Mesothelial cell of epicardium (in vitro differentiated cells): ENCODE measurements at places on chromosomes 3 and 15. TPM values are rescaled to one million over a fixed set of nuclear protein-coding genes. Genes with fewer than 3 reads are reported as not detected.

The AHSG gene
- 0.14 TPM in 1 of 3 replicates, not detected in the others for total RNA-seq

The ADAMTS9 gene
- total RNA-seq: 115 to 129 TPM (median 127 TPM) in 3 replicates

The GP9 gene
- not detected in 3 replicates for total RNA-seq

The TUBGCP4 gene
- total RNA-seq: 25.4 to 29.1 TPM (median 26.3 TPM) in 3 replicates

The WDR49 gene
- total RNA-seq: 0.40 to 0.55 TPM (median 0.47 TPM) in 3 replicates

GRCh38 chr3:188854772-188855149 is 317.0 kb upstream of the TPRG1 start:
- H3K4me1 ChIP-seq: peaks cover 18% of the 10 kb centered on the region
- no peak overlapping the region for H3K27ac ChIP-seq
- no peak for DNase-seq
- no peaks in the 10 kb centered on the region for H3K27me3 ChIP-seq
- no peaks in the 10 kb centered on the region for H3K36me3 ChIP-seq

DNA sequence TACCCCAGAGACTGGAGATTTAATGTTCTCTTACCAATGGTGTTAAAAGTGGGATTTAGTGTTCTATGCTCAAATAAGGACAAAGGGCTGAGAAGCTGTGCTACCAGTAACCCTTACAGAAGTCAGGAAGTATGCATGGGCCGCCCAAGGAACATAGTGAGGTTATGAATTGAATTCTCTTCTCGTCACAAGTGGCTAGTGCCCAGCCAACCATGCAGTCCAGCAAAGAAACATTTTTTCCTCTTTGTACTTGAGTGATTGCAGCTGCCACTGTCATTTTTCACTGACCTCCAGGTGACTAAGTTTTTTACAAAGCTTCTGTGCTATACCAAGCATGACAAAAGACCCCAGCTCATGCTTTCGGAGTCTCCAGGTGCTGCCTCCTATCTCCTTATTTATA is 110.6 kb upstream of the DCBLD2 start:
- no peak for DNase-seq
- H3K27me3 ChIP-seq: peaks cover 1% of the 10 kb centered on the region
- H3K27ac ChIP-seq: no peak overlapping the region
- no peaks in the 10 kb centered on the region for H3K4me1 ChIP-seq
- no peak overlapping the region for H3K4me3 ChIP-seq

DNA sequence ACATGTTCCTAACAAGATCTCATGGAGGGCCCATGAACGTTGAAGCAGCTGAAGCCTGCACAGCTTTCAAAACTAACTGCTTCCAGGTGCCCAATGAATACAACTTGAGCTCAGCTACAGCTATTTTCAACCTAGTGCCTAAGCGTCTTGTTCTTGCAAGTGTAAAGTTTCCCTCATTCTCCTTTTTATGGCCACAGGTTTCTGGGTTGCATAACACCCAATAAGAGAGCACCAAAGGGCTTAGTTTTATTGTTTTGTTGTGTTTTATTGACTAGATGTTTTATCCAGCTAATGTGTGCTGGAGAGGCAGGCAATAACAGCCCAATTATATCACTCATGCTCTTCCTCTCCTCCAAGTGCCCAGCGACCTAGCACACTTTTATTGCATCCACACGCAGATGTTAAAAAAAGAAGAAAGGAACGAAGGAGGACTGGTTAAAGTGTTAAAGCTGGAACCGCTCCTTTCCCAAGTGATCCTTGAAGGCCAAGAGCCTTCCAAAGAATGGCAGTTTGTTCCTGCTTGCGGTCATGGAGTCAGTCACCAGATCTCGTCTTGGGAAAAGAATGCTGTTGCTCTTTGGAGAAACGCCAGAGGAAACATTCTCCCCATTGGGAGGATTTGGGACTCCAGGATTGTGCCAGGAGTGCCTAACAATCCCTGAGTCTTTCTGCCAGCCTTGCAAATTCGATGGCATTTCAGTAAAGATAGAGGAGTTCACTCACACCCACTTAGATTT is 156.9 kb downstream of the MEX3B start:
- H3K4me1 ChIP-seq: peaks cover 7% of the 10 kb centered on the region
- H3K36me3 ChIP-seq: peaks cover 3% of the 10 kb centered on the region
- no peaks in the 10 kb centered on the region for H3K27me3 ChIP-seq
- DNase-seq: no peak
- no peak overlapping the region for H3K27ac ChIP-seq

- H3K36me3 ChIP-seq: no peaks in the 10 kb centered on the region
- peaks cover 54% of the 10 kb centered on the region for H3K27me3 ChIP-seq
- no peak overlapping the region for H3K4me3 ChIP-seq
- H3K27ac ChIP-seq: no peak overlapping the region
- H3K4me1 ChIP-seq: no peaks in the 10 kb centered on the region
Observed at GRCh38 chr3:377158-377561, 180.6 kb downstream of the CHL1 start.

- peaks cover 58% of the 10 kb centered on the region for H3K4me1 ChIP-seq
- no peak for DNase-seq
- H3K4me3 ChIP-seq: no peak overlapping the region
- no peaks in the 10 kb centered on the region for H3K27me3 ChIP-seq
- peaks cover 5% of the 10 kb centered on the region for H3K36me3 ChIP-seq
- peak overlapping the region; percentile 82 for H3K27ac ChIP-seq
Observed at GRCh38 chr3:133944641-133945380, 49.1 kb upstream of the RAB6B start.

- no peak for DNase-seq
- H3K27me3 ChIP-seq: no peaks in the 10 kb centered on the region
- H3K4me1 ChIP-seq: peaks cover 24% of the 10 kb centered on the region
- no peak overlapping the region for H3K4me3 ChIP-seq
Observed at GRCh38 chr15:47812470-47812999, 95.2 kb downstream of the SEMA6D start.

GRCh38 chr15:90291679-90292356 is 26.3 kb downstream of the NGRN start:
- peaks cover 8% of the 10 kb centered on the region for H3K4me1 ChIP-seq
- H3K27me3 ChIP-seq: no peaks in the 10 kb centered on the region
- DNase-seq: no peak
- no peaks in the 10 kb centered on the region for H3K36me3 ChIP-seq
- no peak overlapping the region for H3K27ac ChIP-seq

DNA sequence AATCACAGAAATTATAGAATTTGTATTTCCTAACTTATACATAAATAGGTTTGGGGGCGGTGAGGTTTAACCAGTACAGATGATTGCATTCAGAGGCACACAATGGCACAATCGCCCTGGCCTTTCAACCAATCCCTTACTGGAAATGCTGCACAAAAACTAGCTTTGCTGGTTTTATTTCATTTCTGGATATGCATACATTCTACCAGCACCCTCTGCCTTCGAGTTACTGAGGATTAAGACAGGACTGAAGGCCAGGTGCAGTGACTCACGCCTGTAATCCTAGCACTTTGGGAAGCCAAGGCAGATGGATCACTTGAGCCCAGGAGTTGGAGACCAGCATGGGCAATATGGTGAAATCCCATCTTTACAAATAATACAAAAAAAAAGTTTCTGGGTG is 336.1 kb downstream of the ARRDC4 start:
- DNase-seq: no peak
- no peak overlapping the region for H3K4me3 ChIP-seq
- no peaks in the 10 kb centered on the region for H3K4me1 ChIP-seq
- H3K36me3 ChIP-seq: no peaks in the 10 kb centered on the region
- H3K27me3 ChIP-seq: peaks cover 90% of the 10 kb centered on the region
- no peak overlapping the region for H3K27ac ChIP-seq

DNA sequence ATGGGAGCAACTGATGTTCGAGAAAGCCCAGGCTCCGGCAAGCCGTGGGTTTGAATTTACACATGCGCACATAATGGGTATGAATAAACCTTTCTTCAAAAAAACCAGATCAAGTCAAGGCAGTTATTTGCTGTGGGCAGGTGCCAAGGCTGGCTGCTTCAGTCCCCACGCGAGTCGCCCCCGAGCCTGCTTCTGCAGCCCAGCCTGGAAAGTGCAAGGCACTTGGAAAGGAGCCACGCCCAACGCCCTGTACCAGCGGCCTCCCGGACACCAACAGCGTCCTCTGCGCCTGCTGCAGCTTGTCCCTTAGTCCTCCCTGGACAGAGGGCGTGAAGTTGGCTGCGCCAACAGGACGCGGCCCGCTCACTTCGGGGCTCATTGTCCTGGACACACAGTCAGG is 68.9 kb downstream of the KLF15 start:
- H3K4me3 ChIP-seq: peak overlapping the region; percentile 66
- peaks cover 22% of the 10 kb centered on the region for H3K4me1 ChIP-seq
- peaks cover 24% of the 10 kb centered on the region for H3K27me3 ChIP-seq
- no peak overlapping the region for H3K27ac ChIP-seq

DNA sequence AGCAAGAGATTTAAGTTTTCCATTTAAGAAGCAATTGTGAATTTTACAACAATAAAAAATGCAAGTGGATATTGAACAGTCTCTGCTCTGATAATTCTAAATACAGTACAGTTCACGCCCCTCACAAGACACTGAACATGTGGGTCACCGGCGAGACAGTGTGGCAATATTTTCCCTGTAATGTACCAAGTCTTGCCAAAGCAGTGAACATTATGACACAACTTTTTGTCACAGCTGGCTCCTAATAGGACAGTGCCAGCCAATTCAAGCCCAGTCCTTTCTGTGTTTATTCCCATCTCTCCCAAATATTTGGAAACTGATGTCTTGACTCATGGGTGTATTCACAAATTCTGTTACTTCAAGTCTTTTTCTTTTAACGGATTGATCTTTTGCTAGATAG is 62.3 kb downstream of the PPARG start:
- H3K4me3 ChIP-seq: no peak overlapping the region
- no peaks in the 10 kb centered on the region for H3K27me3 ChIP-seq
- peaks cover 23% of the 10 kb centered on the region for H3K4me1 ChIP-seq
- no peaks in the 10 kb centered on the region for H3K36me3 ChIP-seq

DNA sequence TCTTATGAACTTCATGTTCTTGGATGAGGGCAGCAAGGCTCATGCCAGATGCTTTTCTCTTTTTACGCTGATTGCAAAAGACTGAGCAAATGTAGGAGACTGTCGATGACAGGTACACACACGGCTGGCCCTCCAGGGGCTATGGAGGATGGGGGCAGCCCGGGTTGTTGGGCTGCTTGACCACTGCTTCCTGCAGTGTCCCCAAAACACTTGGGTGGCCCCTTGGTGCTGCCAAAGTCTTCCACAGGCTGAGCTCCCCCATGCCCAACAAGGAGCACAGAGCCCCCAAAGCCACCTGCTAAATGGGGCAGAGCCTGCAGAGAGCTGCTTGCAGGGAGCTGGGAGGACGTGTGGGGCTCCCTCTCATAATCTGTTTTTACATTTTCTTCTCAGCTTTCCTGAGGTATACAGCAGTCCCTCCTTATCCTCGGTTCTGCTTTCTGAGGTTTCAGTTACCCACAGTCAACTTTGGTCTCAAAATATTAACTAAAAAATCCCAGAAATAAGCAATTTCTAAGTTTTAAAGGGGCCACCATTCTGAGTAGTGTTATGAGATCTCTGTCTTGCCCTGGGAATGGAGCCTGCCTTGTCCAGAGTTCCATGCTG is 7.3 kb downstream of the PRR23E start:
- no peak for DNase-seq
- peaks cover 66% of the 10 kb centered on the region for H3K27me3 ChIP-seq
- H3K4me3 ChIP-seq: no peak overlapping the region
- no peak overlapping the region for H3K27ac ChIP-seq
- no peaks in the 10 kb centered on the region for H3K4me1 ChIP-seq

DNA sequence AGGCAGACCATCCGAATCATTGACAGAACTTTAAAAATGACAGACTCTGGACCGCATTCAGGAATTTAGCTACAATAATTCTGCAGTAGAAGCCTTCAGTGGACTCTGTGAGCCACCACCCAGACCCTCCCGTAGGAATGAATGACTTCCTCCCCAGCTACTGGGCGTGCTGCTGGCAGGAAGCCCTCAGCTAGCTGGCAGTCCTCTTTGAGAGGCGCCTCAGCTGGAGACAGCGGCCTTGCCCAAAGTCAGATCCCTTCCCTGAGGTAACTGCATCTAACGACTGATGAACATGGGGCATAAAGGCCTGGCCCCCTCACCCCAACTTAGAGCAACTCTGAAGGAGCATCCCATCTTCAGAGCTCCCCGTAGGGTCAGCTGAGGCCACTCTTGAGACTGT is 25.8 kb downstream of the CRABP1 start:
- no peak for DNase-seq
- H3K4me3 ChIP-seq: no peak overlapping the region
- peaks cover 5% of the 10 kb centered on the region for H3K27me3 ChIP-seq
- H3K36me3 ChIP-seq: no peaks in the 10 kb centered on the region
- H3K4me1 ChIP-seq: peaks cover 24% of the 10 kb centered on the region
- H3K27ac ChIP-seq: no peak overlapping the region

DNA sequence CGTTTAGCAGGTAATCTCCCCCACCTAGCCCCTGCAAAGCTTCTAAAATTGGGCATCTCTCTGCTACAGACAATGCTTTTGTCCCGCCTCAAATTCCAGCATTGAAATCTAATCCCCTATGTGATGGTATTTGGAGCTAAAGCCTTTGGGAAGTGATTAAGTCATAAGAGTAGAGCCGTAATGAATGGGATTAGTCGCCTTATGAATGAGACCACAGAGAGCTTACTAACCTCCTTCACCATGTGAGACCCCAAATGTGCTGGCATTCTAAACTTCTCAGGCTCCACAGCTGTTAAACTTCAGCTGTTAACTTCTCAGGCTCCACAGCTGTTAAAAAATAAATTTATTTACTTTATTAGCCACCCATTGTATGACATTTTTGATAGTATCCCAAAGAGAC is 374.2 kb upstream of the BCHE start:
- no peaks in the 10 kb centered on the region for H3K4me1 ChIP-seq
- no peaks in the 10 kb centered on the region for H3K36me3 ChIP-seq
- H3K27ac ChIP-seq: no peak overlapping the region
- no peak for DNase-seq
- no peak overlapping the region for H3K4me3 ChIP-seq

DNA sequence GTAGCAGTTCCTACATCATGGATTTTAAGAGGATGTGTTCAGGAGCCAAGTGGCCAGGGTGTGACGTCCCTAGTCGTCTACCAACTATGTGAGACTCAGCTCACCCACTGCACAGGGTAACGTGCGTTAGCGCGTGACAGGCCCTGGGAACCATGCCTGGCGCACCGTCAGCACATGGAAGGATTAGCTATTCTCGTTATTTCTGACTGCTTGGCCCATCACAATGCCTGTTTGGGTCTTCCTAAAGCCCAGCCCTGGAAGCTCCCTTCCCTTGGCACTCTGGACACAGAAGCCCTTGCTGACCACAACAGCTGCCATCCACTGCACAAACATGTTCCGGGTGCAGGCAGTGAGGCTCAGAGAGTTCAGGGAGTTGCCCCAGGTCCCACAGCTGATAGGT is 91.0 kb upstream of the RPL32 start:
- no peaks in the 10 kb centered on the region for H3K36me3 ChIP-seq
- no peak overlapping the region for H3K4me3 ChIP-seq
- no peaks in the 10 kb centered on the region for H3K4me1 ChIP-seq

GRCh38 chr3:162171970-162172369 is 675.4 kb downstream of the OTOL1 start:
- H3K36me3 ChIP-seq: no peaks in the 10 kb centered on the region
- H3K27me3 ChIP-seq: no peaks in the 10 kb centered on the region
- no peak for DNase-seq
- H3K27ac ChIP-seq: no peak overlapping the region

GRCh38 chr3:128011140-128011539 is 41.1 kb upstream of the SEC61A1 start:
- no peak overlapping the region for H3K4me3 ChIP-seq
- peak overlapping the region; percentile 7 for H3K27ac ChIP-seq
- DNase-seq: peak; percentile 46
- peaks cover 16% of the 10 kb centered on the region for H3K27me3 ChIP-seq
- H3K36me3 ChIP-seq: no peaks in the 10 kb centered on the region
